ENCODE measurements at places on chromosomes 12 and 14.

DNA sequence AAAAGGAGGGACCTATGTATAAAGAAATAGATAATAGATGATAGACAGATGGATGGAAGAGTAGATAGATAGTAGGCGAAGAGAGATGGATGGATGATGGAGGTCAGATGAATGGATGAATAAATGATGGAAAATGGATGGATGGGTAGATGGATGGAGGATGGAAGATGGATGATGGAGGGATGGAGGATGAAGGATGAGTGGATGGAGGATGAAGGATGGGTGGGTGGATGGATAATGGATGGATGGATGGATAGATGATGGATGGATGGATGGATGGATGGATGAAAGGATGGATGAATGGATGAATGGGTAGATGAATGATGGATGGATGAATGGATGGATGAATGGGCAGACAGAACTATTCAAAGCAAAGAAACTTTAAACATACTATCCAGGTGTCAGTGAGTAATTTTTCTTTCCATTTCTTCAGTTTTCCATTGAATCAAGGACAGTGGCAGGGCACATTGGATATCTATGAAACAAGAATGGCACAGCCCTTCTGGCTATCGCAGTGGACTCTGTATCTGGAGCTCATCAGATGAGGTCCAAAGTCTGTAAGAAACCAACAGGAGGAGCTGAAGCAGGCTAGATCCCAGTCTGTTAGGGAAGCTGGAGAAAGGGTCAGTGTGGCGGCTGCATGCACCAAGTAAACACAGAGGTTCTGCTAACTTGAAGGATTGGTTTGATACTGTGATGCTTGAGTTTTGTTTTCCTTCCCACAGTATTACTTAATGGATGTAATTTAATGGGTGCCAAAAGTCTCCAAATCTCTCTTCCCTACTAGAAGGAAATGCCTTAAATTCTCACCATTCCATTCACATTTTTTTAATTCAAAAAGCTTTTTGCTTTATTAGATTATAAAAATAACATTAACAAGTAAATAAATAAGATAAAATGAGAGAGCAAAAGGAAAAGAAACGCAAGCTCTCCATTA lies 18.1 kb upstream of the MED13L start:
- no peak for DNase-seq

DNA sequence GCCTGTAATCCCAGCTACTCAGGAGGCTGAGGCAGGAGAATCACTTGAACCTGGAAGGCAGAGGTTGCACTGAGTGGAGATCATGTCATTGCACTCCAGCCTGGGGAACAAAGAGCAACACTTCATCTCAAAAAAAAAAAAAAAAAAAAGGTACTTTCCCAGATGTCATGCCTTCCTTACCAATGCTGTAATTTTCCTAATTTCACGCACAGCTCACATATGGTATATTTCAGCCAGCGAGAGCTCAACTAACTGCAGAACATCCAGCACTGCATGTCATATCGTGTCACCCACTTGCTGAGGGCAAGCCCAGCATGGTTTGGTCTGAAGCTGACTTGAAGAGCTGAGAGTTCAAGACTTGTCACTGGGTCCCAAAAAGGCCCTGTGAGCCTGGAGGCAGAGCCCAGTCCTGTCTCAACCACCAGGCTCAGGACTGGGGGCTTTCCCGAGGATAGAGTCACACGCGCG lies 29.0 kb downstream of the NFKBIA start:
- DNase-seq: no peak

DNA sequence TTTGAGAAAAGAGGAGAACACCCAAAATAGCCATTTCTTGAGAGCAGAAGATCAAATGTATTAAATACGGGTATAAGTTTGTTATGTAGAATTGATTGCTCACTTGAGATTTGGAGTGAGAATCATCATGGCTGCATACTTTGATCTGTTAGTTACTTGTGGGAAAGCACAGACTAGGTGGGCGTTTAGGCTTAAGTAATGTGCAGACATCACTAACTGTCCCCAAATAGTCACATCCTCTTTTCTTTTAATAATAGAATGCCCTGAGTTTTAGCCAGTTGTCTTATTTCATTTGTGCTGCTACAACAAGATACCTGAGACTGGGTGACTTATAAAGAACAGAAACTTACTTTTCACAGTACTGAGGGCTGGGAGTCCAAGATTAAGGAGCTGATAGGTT lies 14.3 kb upstream of the GTF2A1 start:
- DNase-seq: no peak

DNA sequence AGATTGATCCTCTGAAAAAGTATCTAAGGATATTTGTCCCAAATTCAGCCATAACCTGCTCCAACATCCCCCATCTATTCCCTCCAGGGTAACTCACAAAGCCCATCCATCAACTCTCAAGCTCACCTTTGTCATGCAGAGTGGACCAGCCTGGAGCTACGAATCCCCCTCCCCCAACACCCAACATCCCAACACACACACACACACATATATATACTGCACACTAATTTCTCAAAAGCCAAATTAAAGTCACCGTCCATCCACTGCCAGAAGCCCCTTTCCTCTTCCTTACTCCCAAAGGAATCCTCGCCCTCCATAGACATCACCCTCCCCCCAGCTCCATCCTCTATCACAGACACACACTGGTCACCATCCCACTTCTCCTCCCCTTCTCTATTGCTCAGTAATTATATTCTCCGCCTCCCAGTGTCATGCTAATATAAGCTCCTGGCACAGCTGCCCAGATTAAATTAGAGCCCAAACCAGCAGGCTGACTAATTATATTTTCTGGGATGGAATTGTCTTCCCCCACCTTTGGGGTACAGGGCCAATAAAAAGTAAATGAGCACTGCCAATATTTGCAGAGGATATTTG lies 13.5 kb upstream of the TESPA1 start:
- no peak for DNase-seq

DNA sequence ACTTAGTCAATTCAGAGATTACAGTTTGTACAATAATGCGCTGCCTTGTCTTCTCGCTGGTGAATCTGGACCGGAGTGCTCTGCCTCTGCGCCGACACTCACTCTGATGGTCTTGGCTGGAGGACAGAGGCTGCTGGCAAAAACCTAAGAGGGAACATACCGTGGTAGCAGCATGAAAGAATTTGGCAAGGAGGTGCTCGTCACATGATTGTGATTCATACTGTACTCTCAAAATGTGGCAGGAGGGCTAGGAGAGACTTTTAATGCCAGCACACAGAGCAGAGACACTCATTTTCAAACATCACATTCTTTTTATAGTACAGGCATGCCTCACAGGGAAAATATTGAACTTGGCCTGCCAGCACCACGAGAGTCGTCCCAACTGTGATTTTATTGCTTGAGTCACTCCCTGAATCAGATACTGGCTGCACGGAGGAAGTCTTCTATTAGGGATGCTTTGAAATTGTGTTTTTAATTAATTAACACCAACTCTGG lies 67.8 kb downstream of the HMGA2 start:
- DNase-seq: peak; percentile 94

GRCh38 chr14:30462358-30462757 lies 96.6 kb upstream of the G2E3 start:
- DNase-seq: no peak

- DNase-seq: peak; percentile 64
Observed at GRCh38 chr14:103292426-103293374, 41.3 kb upstream of the EIF5 start.

DNA sequence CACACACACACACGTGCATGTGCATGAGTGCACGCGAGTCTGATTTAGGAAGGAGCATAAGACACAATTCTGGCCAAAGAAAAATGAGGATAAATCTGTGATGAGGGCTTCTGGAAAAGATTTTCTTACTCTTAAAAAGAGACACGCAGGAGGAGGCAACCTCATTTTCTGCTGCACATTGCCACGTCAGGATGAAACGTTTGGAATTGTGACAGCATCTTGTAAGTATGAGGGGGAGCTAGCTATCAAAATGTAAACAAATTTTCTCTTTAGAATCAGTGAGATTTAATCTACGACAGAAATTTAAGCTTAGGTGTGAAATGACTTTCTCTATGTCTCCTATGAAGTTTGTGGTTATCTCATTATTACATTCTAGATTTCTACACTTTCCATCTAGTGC lies 31.1 kb upstream of the NUBPL start:
- no peak for DNase-seq

- no peak for DNase-seq
Observed at GRCh38 chr12:16685107-16685506, 79.1 kb upstream of the LMO3 start.

DNA sequence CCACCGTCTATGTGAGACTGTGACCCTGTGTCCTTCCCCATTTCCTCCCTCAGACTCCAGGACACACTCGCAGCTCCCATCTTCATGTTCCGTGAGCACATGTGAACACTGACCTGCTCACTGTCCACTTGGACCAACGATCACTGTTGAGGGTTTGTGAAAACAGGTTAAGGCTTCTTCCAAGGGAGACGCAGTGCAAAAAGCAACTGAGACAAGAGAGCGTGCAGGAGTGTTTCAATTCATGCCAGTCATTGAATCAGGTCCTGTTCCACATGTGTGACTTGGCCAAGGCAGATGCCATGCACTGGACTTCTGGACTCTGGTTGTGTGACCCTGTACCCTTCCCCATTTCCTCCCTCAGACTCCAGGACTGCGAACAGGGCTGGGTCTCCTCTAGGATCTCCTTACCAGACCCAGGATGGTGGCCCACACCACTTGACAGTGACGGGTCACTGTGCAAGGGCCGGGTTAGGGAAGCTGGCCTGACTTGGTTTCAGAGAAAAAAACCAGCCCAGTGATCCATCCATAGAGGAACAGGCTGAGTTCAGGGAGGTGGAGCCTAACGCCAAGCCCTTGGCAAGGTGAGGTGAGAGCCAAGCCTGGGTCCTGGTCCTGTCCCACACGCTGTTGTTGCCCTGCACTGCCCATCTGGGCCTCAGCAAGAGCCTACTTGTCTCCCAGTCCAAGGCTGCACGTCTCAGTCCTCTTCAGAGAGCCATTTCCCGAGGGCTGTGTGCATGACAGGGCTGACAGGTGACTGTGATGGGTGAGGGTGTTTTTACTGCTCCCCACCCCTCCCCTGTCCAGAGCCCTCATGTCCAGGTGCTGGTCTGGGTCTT lies 5.7 kb upstream of the KRT5 start:
- DNase-seq: no peak

GRCh38 chr14:104776961-104777807 lies 18.4 kb downstream of the AKT1 start:
- DNase-seq: no peak

DNA sequence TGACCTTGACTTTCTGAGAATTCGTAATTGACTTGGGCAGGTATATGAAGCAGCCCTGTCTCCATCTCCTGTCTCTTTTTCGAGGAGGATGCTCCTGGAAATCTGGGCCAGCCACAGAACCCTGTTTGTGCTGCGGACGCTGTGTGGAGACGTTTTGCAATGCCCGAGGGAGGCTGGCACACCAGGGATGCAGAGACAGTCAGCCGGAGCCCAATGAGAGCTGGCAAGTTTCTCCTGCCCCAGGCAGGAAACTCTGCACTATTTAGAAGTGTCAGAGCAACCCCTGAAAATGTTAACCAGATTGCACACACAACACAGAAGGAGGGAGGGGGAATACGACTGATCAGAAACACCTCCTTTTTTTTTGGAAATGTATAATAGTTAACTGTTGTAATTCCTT lies 103.2 kb upstream of the DYRK2 start:
- no peak for DNase-seq

GRCh38 chr12:93363841-93364297 lies 13.9 kb upstream of the NUDT4 start:
- DNase-seq: no peak

GRCh38 chr14:69586404-69586803 lies 11.7 kb upstream of the CCDC177 start:
- peak; percentile 61 for DNase-seq

GRCh38 chr12:76925135-76925534 lies 46.3 kb upstream of the CSRP2 start:
- DNase-seq: no peak

GRCh38 chr12:27523305-27523641 lies 733 bp upstream of the PPFIBP1 start:
- no peak for DNase-seq

GRCh38 chr12:31524791-31525495 lies 66.0 kb downstream of the DENND5B start:
- no peak for DNase-seq

All from kidney capillary endothelial cell (primary cell).